Astrocyte (in vitro differentiated cells and primary cell): ENCODE measurements at places on chromosomes 6 and 20.
A peak's percentile ranks its signal among the peaks of the same experiment; 100 is the strongest.

DNA sequence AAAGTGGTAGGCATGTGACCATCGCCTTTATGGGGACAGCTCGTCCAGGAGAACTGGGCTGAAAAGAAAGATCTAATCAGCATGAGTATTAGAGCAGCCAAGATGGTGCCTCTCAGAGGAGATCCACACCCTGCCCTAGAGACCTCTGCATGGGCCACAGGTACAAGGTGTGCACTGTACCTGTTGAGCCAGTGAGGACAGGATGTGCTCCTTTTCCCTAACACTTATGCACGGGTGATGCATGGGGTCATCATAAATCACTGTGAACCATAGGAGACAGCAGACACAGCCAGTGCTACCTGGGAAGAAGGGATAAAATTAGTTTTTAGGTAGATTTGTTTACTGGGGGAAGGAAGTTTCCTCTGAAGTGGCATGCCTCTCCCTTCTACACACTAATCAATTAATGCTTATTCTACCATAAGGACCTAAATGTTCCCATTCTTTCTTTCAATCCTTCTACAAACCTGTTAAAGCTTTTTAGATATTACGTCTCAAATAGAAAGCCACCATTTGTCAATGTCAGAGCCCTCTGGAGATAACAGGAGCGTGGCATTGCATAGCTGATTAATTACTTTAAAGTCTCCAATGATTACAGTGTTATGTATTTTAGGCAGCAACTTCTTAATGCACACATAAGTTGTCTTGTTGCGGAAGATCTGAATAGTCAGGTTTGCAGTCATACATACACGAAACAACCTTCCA lies 13.6 kb downstream of the SLC17A2 start:
- no peak for DNase-seq

GRCh38 chr6:127456465-127456864 lies 2.7 kb downstream of the KIAA0408 start:
- DNase-seq = no peak

GRCh38 chr20:62177307-62177706 lies 5.5 kb upstream of the MTG2 start:
- DNase-seq = no peak

- DNase-seq = no peak
Measured at GRCh38 chr20:15618110-15618509, 955.1 kb downstream of the KIF16B start.

GRCh38 chr6:48552905-48553304 lies 441.9 kb upstream of the PTCHD4 start:
- DNase-seq = no peak

- no peak for DNase-seq
Measured at GRCh38 chr6:40573221-40573620, 13.9 kb downstream of the LRFN2 start.

DNA sequence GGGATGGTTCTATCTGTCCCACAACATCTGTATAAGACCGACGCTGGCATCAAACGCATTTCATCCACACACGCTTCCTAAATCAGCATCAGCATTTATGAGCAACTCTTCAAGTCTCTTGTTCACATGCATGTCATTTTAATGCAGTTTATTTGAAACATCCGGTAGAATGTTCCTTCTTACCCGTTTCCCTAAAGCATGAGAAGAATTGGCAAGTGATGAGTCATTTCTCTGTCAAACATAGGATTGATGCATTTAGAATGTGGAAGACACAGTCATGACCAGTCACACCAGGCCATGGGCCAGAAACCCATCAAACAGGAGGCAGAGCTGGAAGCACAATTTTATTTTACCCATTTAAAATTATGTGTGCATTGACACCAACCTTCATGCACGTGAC lies 122.8 kb downstream of the UST start:
- DNase-seq = peak; percentile 96

DNA sequence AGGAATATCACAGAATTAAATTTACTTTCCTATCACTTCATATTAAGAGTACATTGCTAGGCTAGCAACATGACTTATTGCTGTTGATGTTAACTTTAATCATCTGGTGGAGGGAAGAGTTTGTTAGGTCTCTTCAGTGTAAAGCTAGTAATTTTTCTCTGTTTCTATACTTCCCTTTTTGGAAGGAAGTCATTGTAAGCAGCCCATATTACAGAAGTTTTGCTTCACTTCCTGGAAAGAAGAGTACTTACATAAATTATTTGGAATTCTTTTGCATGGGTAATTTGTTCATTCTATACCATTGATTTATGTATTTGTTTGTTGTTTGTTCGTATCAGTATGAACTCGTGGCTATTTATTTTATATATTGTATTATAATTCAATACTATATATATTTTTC lies 405.2 kb downstream of the RFPL4B start:
- DNase-seq = no peak

DNA sequence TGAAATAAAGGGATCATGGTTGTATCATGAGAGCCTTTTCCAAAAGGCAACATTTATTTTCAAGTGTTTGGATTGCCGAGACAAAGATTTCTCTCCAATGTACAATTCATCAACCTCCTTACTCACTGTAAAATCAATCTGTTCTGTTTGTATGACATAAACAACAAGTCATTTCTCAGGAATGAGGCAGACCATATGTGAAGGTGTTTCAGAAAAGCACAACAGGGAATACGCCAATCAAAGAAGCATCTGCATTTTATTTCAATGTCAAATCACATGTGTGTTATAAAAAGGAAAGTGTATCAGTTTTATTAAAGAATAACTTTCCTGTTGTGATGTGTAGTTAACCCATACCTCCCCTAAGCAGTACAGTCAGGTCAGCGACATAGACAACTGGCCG lies 653.7 kb downstream of the TFAP2A start:
- DNase-seq = no peak

GRCh38 chr6:169168706-169169105 lies 84.9 kb downstream of the THBS2 start:
- no peak for DNase-seq

DNA sequence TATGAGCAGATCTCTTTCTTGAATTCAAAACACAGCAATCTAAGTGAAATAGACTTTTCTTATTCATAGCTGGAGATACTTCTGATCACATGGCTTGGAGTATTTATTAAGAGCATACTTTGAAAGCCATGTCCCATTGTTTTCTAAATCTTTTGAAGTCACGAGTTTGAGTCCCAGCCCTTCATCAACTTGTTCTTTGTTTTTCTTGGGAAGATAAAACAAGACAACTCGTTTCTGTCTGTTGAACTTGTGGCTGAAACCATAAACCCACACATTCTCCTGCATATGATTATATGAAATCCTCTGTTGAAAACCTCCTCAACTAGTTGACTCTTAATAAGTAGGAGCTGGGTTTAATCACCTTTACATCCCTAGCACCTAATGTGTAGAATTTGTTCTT lies 3.3 kb downstream of the RNF144B start:
- no peak for DNase-seq

DNA sequence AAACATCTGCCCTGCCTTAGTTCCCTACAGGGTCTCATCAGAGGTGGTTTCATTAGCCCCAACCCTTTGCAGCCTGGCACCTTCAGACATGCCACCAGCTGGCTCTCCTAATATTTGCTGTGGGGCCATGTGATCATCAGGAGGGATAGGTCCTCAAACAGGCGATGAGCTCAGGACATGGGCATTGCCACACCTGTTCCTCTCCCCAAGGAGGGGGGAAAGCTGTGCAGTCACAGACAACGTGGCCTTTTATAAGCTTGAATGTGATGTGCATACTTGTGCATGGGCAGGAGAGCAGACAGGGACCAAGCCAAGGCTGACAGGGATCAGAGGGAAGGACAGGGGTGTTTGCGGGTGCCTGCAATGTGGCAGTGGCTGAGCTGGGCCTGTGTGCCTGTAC lies 78.8 kb upstream of the ZNFX1 start:
- DNase-seq = no peak

DNA sequence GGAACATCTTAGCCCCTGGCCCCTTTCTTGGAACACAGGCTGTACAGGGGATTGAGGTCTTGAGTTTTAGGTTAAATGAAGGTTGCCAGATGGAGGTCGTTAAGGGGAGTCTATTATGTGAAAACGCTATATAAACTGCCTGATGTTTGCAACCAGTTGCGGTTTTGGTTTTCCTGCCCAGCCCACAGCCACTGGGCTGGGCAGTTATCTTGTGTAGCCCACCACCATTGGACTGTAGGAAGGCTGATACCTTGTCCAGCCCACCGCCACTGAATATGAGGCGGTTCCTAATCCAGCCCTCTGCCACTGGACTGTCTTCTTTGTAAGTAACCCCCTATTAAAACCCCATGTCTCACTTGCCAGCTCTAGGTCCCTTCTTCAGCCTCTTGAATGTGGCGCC lies 42.3 kb upstream of the COL21A1 start:
- DNase-seq = no peak

- DNase-seq = no peak
Measured at GRCh38 chr6:5351552-5352210, 90.4 kb downstream of the FARS2 start.

- no peak for DNase-seq
Measured at GRCh38 chr6:149567945-149568585, 1.9 kb downstream of the GINM1 start.

DNA sequence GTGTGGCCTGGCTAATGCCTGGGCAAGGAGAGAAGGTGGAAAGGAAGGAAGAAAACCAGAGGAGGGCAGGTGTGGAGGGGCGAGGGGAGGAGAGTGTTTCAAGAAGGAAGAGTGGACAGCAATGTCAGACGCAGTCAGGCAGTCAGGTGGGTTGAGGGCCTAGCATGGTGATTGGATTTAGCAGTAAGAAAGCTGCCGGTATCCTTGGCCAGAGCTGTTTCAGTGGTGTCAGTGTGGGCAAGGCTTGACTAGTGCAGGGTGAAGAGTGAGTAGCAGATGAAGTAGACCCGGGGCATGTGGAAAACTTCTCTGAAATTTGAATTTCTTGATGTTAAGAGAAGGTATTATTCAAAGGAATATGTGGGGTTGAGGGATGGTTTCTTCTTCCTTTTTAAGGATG lies 27.0 kb downstream of the SNX9 start:
- no peak for DNase-seq

- no peak for DNase-seq
Measured at GRCh38 chr20:20824924-20825584, 112.6 kb upstream of the RALGAPA2 start.

- DNase-seq = no peak
Measured at GRCh38 chr6:24391756-24392405, 10.9 kb upstream of the MRS2 start.

DNA sequence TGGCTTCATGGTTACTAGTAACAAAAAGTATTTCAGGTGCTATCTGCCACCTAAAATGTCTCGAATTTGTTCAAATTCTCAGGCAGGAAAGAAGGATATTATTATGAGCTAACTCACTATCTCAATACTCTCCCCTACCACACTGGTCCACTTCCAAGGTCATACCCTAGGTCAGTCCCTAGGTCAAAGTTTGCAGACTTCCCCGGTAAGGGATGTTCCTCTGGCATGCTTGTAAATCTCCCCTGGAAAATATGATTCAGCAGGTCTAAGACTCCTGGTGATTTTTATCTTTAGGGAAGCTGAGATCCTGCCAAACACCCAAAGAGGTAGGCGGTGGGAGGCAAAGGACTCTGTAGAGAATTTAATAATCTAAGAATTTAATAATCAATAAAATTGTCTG lies 6.7 kb downstream of the AHCY start:
- DNase-seq = no peak

- no peak for DNase-seq
Measured at GRCh38 chr20:13202565-13202964, 18.5 kb upstream of the ISM1 start.

DNA sequence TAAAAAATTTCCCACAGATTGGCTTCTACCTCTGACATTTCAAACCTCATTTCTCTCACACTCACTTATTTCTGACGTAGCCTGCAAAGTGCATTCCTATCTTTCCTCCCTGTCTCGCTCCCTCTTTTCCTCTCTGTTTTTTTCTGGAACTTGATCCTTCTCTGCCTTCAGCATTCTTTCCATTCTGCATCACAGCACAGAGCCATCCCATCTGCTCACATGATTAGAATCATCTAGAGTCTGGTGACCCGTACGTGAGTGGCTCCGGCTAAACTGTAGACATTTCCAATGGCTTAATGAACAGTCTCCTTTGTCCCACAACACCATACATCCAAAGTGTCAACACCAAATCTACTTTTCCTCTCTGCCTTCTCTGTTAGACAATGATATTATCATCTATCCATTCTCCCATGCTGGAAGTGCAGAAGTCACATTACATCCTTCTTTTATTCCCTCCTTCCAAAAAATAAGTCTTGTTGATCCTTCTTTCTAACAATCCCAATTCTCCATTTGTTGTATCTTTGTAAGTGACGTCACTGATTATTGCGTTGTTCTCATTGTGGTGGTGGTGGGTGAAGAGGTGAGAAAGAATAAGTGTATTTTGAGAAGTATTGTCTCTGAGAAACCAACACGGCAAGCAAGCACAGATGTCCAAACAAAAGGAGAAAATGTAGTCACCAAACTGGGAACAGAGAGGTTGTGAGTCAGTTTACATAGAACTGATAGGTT lies 41.6 kb downstream of the OPRM1 start:
- DNase-seq = peak; percentile 0

GRCh38 chr6:153941768-153942167 lies 97.3 kb upstream of the OPRM1 start:
- DNase-seq = no peak

- DNase-seq = no peak
Measured at GRCh38 chr20:6756693-6757595, 10.5 kb upstream of the BMP2 start.

DNA sequence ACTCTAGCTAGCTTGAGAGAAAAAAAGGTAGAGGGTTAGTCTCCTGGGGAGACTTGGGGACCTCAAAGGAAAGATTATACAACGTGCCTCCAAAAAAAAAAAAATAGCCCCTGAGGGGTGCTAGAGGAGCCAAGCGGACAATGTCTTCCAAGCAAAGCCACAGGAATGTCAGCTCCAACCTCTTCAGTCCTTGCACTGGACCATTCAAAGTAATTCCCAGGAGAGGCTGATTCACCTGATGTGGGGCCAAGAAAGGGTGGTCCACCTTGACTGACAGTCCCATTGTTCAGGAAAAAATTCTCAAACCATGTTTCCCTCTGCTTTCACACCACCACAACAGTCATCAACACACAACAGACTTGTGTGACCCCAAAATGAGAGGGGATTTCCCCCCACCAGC lies 30.7 kb downstream of the ASIP start:
- peak; percentile 90 for DNase-seq

DNA sequence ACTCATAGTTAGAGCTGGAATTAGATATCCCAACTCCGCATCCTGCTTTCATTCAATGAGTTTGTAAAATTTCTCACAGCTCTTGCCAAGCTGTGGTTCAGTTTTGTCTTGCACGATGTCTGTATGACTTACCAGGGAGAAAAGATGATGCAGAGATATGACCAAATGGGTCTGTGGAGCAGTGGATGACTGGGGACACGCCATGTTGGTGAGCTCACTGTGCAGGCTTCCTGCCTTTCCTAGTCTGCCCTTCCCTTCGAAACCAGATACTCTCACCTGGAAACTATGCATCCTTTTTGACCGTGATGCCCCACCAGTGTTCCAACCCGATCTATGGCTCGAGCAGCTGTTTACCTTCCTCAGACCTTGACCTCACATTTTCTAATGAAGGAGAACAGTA lies 262.7 kb upstream of the BMP2 start:
- DNase-seq = peak; percentile 45

GRCh38 chr20:57672164-57672563 lies 37.7 kb downstream of the PMEPA1 start:
- DNase-seq = peak; percentile 45

GRCh38 chr6:54440549-54440948 lies 132.3 kb downstream of the TINAG start:
- DNase-seq = no peak

GRCh38 chr20:63580796-63581461 lies 6.9 kb upstream of the HELZ2 start:
- DNase-seq = peak; percentile 26
